Stimulated activated CD8-positive, alpha-beta memory T cell treated with anti-CD3 and anti-CD28 coated beads, Interleukin-4, amount 100 ng/mL, for 4 hours (primary cell): ENCODE measurements at places on chromosomes 3 and 15.

DNA sequence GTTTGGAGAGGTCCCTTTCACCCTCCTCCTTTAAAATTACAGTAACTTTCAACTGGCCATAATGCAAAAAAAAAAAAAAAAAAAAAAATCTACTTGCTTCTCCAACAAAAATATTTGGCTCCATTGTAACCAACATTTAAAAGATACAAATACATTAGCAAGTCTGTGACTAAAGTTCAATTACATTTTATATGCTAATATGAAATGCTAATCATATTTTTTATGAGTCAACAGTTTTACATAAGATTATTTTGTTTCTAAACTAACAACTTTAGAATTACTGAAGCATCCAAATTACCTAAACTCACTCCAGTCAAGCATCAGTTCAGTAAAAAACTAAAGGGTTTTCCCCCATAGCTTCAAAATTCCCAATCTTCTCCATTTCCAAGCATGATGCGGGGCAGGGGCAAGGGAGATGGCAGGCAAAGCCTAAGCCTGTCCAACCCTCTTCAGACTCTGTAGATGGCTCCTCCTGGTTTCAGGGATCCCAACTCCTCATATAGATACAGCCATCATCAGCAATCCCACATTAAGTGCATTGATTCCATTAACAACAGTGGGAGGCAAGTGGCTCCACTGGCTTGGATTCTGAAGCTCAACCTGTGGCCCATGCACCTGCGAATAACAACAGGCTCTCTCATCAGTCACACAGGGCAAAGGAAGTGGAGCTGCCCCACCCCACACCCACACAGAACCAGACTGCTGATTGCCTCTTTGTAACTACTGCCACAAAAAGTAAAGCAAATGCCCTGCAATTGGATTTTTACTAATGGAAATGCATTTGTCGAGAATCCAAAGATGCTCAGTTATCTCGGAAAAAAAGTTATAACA lies 15.0 kb downstream of the SFMBT1 start:
- DNase-seq = peak; percentile 22

DNA sequence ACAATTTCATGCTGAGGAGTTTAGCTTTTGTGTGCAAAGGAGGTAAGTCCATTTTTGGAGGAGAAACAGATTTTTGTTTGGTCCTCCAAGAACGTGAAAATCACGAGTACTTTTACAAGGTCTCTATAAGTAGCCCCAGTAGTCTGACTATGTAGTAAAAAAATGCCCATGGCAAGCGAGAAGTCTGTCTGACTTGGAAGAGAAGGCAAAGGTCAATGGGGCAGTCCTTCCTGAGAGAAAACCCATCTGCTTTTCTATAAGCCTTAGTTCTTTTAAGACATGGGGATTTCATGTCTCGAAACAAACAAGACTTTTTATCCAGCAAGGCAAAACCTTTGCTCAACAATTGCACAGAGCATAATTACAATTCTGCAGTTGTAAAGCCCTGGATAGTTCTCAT lies 183.2 kb downstream of the GAP43 start:
- DNase-seq = no peak

- no peak for DNase-seq
Observed at GRCh38 chr3:121852256-121852655, 17.2 kb downstream of the EAF2 start.

GRCh38 chr3:64616953-64617352 lies 70.8 kb downstream of the ADAMTS9 start:
- no peak for DNase-seq

DNA sequence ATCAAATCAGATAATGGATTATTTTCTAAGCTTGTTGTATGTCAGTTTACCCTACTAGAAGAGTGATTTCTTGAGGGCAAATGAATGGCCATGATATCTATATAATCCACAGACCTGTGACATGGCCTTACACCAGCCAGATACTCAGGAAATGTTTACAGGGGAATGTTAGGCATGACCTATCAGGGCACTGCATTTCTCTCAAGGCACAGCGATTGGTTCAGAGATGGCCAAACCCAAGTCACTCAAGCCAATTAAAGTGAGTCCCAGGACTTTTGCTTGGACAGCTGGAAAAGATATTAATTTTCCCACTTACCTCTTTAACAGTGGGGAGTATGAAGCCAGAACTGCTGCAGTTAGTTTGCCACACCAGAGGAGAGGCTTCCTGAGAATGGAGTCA lies 28.7 kb upstream of the GATA2 start:
- DNase-seq = no peak

DNA sequence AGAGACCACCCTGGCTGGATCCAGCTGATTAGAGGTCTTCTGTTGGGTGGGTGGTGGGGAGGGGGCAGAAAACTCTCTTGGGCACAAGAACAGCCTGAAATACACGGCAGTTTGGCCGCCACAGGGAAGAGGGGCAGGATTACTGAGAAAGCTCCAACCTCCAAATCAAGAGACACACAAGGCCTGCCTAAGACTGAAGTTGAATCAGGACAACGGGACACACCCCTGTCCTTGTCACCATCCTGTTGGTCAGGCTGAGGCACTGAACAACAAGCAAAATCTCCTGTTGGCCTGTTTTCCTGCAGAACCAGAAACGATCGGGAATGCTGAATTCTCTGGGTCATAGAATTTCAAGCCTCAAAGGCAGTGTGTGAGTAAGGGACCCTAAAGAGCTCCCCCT lies 247.8 kb downstream of the FAM43A start:
- DNase-seq = no peak

DNA sequence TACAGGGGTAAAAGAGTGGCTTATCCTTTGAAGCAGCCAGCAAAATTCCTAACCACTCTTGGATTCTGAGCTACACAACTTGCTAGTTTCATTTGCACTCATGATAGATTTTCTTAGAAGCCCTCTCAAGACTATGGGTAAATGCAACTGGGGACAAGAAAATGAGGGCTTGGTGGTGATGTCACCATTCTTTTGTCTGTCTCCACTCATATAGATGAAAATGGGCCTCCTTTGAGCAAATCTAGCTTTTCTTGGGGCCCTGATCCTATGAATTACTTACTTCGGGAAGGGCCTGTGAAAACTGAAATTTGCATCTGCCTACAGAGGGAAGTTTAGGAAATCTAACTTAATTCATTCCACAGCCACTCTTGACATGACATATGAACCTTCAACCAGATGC lies 486.3 kb downstream of the MAGI1 start:
- DNase-seq = no peak

DNA sequence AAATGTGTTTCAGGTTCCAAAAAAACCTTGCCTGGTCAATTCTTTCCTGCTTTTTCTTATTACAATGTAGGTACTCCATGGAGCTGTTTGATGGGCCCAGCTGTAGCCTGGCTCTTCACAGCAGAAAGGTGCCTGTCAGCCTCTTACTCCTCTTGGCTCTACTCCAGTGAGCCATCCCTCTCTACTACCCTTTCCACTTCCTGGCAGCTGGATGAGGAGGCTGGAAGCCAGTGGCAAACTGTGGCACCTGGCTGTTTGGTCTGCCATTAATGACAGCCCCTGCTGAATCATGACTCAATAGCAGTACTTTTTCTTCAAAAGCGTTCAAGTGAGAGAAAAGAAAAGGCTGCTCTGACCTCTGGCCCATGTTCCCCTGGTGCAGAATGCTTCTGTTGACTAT lies 618.1 kb downstream of the PYDC2 start:
- no peak for DNase-seq

DNA sequence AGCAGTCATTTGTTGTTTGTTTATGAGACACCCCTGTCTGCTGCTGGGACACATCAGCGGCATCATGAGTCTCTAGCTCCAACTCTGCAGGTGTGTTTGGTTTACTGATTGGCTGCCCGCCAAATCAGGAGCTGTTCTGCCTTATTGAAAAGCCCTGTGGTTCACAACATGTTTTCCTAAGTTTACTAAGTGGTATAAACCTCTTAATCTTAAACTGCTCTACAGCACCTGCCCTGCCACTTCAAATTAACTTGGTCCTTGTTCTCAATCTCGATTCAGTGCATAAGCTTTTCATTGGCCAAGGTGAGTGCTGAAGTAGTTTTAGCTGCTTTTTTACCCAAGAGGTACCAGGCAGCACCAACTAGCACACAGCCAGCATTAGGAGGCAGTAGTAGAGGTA lies 77.8 kb upstream of the WDR72 start:
- no peak for DNase-seq

DNA sequence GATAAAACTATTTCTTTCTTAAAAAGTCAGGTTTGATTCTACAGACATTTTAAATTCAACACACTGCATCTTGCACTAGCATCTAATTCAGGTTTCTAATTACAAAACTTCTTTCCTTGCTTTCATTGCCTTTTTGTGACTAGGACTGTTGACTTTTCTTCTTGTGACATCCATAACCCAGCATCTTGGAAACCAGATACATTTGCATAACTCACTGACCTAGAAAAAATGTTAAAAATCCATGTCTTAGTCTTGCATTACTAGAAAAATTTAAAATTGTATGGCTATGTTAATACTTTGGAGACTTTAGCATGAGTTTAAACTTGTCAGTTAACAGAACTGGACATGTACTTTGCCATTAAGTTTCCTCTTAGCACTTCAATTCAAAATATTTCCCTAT lies 72.7 kb downstream of the DTWD1 start:
- no peak for DNase-seq

DNA sequence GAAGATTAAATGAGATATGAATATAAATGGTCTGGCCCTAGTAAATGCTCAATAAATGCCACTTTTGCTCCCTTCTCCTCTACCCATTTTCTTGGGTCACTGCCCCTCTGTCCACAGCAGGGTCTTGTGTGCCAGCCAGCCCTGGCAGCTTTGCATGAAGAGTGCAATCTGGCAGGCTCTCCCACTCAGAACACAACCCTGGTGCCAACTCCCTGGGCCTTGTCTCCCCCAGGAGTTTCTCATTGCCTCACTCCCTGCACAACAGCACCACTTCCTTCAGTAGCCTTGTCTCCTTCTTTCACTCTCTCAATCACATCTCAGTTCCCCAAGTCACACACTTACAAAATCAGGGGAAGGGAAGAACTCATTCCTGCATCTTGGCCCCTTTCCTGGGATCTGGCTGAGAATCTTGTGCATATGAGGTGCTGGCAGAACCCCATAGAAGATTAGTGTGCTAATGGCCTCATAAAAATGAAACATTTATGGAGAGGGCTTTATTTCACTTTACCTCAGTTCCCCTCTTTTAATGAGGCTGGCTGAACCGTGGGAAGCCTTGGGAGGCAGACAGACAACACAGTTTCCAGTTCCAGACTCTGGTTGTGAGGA lies 445.9 kb upstream of the PROK2 start:
- DNase-seq = no peak

- no peak for DNase-seq
Observed at GRCh38 chr3:55718521-55718921, 231.4 kb upstream of the WNT5A start.

- no peak for DNase-seq
Observed at GRCh38 chr3:72996121-72996472, 514 bp upstream of the PPP4R2 start.

DNA sequence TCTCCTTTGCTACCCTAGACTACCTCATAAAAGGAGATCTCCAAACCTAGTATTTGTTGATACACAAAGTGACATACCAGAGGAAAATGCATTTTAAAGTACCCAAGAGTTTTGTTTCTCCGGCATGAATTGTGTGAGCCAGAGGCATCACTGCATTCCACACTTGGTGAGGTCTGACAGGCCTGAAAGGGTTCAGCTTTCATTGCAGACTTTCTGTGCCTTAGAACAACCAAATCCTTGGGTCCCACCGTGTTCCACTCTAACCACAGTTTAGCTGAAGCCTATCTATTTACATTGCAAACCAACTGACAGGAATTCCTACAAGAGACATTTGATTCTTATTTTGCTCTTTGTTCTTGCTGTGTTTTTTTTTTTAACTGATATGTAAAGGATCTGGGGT lies 21.0 kb upstream of the EID1 start:
- DNase-seq = no peak

DNA sequence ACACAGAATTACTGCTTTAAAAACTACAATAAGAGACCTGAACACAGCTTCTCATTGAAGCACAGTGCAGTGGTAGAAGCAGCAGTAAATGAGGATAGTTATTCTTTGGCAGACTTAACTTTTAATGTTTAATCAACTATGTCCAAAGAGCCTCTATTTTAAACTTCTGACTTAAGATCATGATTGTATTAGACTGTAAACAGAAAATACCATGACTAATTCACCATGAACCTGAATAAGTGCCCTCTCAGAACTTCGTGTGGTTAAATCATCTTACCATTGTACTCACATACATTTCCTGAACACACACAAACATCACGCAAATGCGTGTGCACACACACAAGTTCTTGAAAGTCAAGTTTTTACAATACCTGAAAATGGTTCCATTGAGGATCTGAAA lies 13.9 kb downstream of the CEP152 start:
- no peak for DNase-seq

GRCh38 chr3:70766301-70766700 lies 453.9 kb upstream of the MDFIC2 start:
- DNase-seq = no peak

DNA sequence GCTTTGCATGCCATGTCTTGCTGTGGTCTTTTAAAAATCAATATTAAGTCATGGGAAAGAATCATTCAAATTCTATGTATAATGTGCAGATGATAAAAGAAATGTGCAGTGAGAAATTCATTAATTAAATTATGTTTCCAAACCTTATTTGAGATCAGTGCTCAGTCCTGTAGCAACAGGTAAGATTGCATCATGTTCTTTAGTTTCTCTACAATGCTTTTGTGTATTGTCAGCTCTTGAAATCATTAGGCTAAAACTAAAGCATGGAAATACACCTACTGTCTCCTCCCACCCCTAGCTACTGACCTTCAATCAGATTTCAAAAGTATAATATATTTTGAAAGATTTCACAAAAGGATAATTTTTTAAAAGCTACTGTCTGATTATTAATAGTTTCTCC lies 612.7 kb downstream of the ROBO2 start:
- DNase-seq = no peak

- DNase-seq = no peak
Observed at GRCh38 chr3:139935866-139936817, 1.2 kb downstream of the CLSTN2 start.

DNA sequence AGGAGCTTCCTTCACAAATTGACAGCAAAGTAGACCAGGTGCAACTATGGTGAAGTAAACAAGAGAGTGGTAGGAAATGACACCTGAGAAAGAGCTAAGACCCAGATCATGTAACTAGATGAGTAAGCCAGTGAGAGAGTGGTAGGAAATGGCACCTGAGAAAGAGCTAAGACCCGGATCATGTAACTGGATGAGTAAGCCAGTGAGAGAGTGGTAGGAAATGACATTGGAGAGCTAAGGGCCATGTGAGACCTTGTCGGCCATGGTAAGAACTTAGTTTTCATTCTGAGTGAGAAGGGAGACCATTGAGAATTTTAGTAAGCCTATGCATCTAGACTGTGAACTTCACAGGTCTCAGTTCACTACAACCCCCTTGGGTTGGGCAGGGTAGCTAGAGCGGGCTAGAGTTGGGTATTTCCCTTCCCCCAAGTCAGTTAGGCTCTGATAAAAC lies 5.4 kb upstream of the SENP7 start:
- no peak for DNase-seq
